ENCODE measurements at places on chromosomes 12 and 14. TPM values are rescaled to one million over a fixed set of nuclear protein-coding genes. Genes with fewer than 3 reads are reported as not detected.

Gene CNTN1
- total RNA-seq: 3.6 TPM

Gene KRT6C
- total RNA-seq: not detected

Gene TAS2R43
- not detected for total RNA-seq

Gene CDCA3
- total RNA-seq: 0.59 TPM

Gene STAC3
- total RNA-seq: 0.08 TPM

Gene FAM186B
- 0.12 TPM for total RNA-seq

Gene NKX2-1
- total RNA-seq: not detected

Gene HOXC12
- total RNA-seq: not detected

Gene TMEM117
- 6.7 TPM for total RNA-seq

Gene TMEM229B
- total RNA-seq: 0.15 TPM

Gene KRT83
- not detected for total RNA-seq

Gene OLR1
- not detected for total RNA-seq

Gene SLC24A4
- total RNA-seq: not detected

Gene OAS2
- 4.0 TPM for total RNA-seq
